ENCODE measurements at places on chromosomes 7 and 10. TPM values are rescaled to one million over a fixed set of nuclear protein-coding genes. Genes with fewer than 3 reads are reported as not detected.

DNA sequence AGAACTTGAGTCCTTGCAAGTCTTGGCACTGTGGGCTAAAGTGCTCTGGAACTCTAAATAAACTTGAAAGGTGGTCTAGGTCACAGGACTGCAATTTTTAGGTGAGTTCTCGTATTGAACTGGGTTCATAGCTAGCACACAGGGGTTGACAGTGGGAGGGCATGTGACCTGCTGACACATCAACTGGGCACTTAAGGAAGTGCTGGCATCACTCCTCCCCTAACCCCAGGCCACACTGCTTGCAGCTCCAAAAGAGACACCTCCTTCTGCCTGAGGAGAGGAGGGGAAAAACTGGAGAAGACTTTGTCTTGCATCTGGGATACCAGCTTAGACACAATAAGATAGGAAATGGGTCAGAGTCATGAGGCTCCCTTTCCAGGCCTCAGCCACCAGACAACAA lies 38.0 kb upstream of the AASS start:
- DNase-seq = no peak
- H3K36me3 ChIP-seq = no peaks in the 10 kb centered on the region

- peaks cover 1% of the 10 kb centered on the region for H3K27me3 ChIP-seq
- H3K4me1 ChIP-seq = no peaks in the 10 kb centered on the region
- H3K4me3 ChIP-seq = no peak overlapping the region
- DNase-seq = no peak
Observed at GRCh38 chr10:34407324-34407805, 407.7 kb downstream of the PARD3 start.

PRR15 gene
- 2.9 TPM for total RNA-seq

- no peak overlapping the region for H3K4me3 ChIP-seq
- no peaks in the 10 kb centered on the region for H3K27me3 ChIP-seq
- no peaks in the 10 kb centered on the region for H3K4me1 ChIP-seq
- DNase-seq = no peak
- no peaks in the 10 kb centered on the region for H3K36me3 ChIP-seq
Observed at GRCh38 chr7:21984042-21984441, 38.3 kb upstream of the CDCA7L start.

GRCh38 chr7:24848878-24849277 lies 91.6 kb upstream of the GSDME start:
- H3K36me3 ChIP-seq = no peaks in the 10 kb centered on the region
- H3K4me3 ChIP-seq = no peak overlapping the region
- H3K4me1 ChIP-seq = peaks cover 4% of the 10 kb centered on the region
- DNase-seq = no peak
